ENCODE measurements at places on chromosomes 11 and 22.

DNA sequence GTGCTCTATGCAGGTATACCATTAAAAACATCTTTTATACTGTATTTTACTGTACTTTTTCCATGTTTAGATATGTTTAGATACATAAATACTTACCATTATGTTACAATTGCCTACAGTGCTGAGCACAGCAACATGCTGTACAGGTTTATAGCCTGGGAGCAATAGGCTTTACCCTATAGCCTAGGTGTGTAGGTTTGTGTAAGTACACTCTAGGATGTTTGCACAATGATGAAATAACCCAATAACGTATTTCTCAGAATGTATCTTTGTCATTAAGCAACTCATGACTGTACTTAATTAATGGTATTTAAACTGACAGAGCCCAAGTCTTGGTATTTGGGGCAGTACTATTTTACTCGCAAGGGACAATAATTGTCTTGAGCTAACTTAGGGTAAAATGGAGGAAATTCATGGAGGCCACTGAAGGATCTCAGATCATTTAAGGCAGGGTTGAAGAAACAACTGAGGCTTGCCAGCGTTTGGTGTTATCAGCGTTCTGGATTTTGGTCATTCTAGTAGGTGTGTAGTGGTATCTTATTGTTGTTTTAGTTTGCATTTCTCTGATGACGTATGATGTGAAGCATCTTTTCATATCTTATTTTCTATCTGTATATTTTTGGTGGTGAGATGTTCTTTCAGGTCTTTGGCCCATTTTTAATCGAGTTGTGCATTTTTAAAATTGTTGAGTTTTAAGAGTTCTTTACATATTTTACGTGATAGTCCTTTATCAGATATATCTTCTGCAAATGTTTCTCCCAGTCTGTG lies 42.4 kb downstream of the ADAMTS15 start:
- no peak for DNase-seq

GRCh38 chr11:34075178-34075820 lies 23.8 kb downstream of the CAPRIN1 start:
- DNase-seq: no peak

DNA sequence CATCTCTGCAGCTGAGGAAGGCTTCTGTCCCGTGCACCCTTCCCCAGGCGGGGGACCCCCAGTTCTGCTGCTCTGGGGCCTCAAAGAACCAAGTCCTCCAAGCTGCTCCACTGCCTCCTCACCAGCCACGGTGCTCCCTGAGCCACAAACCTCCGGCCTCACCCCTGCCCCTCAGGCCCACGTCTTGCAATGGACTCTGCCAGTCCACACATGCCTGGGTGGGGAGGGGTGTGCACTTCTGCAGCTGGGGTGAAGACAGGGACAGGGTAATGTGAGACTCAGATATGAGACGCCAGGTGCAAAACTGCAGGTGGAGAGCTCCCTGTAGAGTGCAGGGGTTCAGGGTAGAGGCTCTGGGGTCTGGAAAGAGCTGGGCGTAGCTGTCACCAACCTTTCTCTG lies 3.2 kb upstream of the PTDSS2 start:
- DNase-seq: no peak

DNA sequence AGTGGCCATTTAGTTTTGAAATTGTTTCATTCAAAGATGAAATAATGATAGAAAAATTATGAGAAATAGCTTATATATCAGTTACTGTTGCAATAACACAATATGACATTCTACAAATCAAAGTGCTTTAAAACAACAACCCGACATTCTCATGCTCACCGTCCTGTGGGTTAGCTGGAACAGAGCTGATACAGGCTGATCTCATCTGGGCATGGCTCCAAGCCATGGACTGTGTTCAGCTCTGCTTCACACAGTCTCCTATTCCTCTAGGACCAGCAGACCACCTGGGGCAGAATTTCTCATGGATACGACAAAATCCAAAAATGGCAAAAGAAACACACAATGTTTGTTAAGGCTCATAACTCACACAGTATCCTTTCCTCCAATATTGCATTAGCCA lies 178.6 kb downstream of the CNTN5 start:
- DNase-seq: no peak

DNA sequence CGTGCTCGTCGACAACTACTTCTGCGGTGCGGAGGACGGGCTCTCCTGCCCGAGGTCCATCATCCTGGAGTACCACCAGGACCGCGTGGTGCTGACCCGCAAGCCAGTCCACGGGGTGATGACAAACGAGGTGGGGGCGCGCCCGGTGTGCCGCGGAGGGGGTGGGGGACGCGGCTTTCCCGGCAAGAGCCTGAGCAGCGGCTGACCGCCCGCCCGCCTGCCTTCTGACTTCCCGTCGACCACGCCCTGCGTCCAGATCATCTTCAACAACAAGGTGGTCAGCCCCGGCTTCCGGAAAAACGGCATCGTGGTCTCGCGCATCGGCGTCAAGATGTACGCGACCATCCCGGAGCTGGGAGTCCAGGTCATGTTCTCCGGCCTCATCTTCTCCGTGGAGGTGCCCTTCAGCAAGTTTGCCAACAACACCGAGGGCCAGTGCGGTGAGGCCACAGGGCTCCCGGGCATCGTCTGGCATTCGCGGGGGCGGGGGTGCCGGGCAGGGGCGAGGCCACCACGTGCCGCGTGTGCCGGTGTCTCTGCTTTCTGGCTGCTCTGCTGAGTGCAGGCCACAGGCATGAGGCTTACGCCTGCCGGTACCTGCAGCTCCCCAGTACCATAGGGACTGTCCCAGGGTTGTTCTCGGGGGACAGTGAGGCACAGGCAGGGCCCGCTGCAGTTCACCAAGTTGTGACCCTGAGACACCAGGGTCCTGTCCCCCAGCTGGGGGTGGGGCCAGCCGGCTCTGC lies 28.5 kb upstream of the MUC5B start:
- DNase-seq: no peak

DNA sequence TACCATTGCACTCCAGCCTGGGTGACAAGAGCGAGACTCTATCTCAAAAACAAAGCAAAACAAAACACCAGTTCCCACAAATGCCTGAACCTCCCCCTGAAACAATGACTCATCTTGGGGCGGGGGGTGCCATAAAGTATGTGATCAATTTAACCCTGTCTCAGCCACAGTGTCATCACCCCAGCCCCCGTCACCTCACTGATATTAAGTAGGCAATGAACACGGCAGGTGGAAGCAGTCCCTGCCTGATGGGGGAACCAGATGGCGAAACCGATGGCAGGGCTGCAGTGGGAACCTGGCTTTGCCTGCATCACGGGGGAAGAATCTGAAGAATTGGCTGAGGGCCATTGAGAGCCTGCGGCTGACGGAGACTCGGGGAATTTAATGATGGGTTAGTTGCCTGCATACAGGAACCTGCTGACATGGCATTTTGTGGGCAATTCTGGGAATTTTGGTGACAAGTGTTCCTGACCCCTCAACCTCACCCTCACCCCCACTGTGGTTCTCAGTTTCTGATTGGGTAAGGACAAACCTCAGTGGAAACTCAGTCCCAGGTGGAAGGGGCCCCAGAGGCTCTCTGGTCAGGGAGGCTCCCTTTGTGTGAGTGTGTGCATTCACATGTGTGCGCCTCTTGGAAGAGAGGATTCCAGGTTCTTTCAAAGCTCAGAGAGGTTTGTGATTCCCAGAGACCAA lies 39.1 kb upstream of the SHISAL1 start:
- peak; percentile 27 for DNase-seq

DNA sequence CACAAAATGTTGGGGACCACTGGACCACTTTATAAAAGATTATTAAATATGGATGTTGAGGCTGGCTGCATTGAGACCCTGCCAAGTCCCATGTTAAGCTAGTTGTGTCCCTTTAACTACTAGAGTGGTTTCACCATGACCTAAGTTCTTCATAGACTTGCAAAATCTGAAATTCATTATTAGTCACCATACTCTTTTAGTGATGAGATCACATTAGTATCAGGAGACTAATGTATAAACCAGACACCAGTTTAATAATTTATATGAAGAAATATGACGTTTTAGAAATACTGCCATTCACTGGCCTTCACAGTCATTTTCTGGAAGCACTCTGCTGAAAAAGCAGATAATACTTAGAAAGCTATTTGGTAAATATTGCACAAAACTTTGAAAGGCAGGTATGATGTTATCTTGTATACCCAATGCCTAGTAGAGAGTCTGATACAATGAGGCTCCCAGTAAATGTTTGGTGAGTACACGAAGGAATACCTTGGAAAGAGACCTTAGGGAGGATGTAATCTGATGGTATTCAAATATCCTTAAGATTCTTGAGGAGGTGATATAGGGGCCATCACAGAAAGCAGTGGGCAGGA lies 728.2 kb upstream of the ANO5 start:
- DNase-seq: no peak

- DNase-seq: no peak
Measured at GRCh38 chr11:133381761-133382130, 150.6 kb downstream of the OPCML start.

GRCh38 chr11:2742611-2743426 lies 43.0 kb upstream of the KCNQ1OT1 start:
- DNase-seq: no peak

GRCh38 chr11:118238929-118239328 lies 13.2 kb downstream of the MPZL3 start:
- DNase-seq: no peak

DNA sequence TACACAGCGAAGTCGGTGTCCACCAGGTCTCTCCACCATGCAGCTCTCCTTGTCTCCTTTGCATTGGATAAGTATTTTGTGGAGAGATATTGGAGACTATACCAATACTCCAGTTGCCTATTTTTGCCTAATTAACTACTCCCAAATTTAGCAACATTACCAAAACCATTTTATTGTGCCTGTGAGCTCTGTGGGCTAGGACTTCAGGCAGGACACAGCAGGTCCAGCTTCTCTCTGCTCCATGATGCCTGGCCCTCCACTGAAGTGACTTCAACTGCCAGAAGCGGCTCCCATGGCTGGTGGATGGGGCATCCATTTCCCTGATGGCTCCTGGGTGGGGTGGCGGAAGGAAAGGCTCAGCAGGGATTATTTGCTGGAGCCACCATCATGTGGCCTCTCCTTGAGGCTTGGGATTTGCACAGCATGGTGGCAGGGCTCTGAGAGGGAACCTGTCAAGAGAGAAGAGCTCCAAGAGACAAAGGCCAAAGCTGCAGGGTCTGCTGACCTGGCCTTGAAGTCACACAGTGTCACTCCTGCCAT lies 36.9 kb upstream of the MAPK1 start:
- no peak for DNase-seq

DNA sequence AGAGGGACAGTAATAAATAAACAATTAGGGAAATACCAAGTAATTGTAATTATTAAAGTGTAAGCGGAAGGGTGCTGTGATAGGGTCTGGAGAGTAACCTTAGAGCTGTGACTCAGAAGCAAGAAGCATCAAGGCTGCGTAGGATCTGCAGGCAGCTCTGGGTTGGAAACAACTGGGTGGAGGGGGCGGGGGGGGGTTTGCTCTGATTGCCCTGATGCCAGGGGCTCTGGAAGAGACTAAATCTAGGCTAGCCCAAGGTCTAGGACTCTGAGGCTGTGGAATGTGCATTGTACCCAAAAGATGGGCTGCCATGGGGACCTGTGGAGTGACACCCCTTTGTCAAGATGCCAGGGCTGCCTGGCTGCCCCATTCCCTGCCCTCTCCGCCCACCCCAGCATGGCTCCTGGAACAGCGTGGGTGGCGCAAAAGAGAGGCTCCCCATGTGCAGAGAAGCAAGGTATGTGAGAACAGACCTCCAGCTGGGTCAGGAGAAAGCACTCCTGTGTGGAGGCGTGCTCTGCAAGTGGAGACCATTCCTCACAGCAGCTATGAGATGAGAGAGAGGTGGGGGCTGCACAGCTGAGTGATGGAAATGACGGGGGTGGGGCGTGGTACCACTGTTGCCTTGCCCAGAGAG lies 101.1 kb upstream of the CRYBB3 start:
- no peak for DNase-seq

DNA sequence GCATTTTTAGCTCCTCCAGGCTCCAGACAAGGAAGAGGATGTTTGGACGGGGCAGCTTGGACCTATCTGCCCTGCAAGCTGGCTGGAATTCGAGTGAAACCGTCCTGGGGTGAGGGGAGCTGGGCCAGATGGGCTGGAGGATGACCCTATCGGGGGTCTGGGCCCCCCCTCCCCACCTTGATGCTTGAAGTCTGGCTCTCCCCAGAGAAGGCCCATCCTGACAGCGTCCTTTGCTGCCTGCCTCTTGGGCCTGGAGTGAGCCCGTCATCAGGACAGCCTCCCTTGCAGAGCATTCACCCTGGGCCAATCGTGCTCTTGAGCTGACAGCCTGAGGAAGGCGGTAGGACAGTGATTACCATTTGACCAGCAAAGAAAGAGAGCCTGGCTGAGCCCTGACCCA lies 5.3 kb upstream of the PDGFB start:
- DNase-seq: no peak

- DNase-seq: no peak
Measured at GRCh38 chr11:74018331-74019005, 9.6 kb upstream of the UCP3 start.

- no peak for DNase-seq
Measured at GRCh38 chr11:128563308-128563707, 24.1 kb downstream of the ETS1 start.

DNA sequence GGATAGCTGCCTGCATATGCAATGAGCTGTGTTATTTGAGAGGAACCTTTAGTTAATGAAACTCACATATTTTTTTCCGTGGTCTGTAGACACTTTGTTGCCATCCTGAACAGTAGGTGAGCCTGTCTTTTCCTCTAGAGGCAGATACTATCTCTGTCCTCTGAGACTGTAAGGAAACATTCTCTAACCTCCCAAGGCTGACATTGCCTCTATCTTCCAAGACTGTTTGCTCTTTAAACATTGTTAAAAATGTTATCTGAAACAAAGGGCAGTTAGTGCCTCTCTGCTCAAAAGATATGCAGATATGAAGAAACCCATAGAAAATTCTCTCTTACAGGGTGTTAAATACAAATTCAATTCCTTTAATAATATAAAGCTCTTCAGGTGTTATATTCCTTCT lies 963.8 kb upstream of the CNTN5 start:
- no peak for DNase-seq

DNA sequence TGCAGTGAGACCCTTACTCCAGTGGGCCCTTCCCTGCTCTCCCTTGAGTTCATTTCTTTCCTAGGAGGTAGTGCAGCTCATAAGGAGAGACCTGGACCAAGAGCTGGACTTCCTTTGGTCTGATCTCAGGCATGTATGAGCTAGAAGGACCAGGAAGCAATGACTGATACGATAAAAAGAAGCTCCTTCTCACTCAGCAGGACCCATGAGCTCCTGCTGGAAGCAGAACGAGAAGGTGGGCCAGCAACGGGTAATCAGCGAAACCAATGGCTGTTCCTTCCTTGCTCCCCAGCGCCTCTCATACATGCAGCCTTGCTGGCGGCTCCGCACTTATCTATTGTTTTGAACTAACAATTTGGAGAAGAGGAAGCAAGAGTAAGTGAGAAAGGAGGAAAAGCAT lies 56.8 kb downstream of the RPUSD4 start:
- DNase-seq: no peak
